Left kidney (tissue), 8 donors: ENCODE measurements at places on chromosomes 3 and 15. TPM values are rescaled to one million over a fixed set of nuclear protein-coding genes. Genes with fewer than 3 reads are reported as not detected.
A peak's percentile ranks its signal among the peaks of the same experiment; 100 is the strongest.

- no peak for DNase-seq
These were observed 301.6 kb downstream of the ZPLD1 start for GRCh38 chr3:102736288-102736974.

DNA sequence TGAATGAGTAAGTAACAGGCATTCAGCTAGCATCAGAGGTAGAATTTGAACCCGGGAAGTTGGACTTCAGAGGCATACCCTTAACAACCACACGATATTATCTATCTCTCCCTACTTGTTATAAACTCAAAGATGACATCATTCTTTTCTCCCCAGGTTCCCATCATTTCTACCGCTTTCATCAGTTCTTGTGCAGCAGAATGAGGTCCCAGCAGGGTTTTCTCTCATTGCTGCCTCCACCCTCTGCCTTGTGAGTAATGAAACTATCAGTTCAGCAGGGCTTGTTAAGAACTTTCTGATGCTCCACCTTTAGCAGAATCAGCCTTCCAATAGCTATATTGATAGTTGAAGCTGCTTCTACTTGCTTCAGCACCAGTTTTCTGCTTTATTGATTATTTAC, 487.5 kb upstream of the KCNMB2 start:
- no peak for DNase-seq

DNA sequence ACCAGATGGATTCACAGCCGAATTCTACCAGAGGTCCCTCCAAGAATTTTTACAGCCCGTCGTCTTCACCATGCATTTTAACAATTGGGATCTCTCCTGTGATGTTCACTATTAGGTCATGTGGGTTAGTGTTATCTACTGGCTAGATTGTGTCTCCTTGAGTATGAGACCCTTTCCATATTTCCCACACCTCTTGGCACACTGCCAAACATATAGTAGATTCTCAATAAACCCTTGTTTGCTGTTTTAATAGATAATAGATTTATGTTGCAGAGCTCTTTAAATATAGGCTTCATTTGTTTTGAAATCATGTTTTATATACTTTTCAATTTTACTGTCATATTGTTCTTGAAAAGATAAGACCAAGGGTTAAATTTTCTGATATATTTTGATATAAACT, 34.9 kb upstream of the ADGRG7 start:
- DNase-seq = no peak

DNA sequence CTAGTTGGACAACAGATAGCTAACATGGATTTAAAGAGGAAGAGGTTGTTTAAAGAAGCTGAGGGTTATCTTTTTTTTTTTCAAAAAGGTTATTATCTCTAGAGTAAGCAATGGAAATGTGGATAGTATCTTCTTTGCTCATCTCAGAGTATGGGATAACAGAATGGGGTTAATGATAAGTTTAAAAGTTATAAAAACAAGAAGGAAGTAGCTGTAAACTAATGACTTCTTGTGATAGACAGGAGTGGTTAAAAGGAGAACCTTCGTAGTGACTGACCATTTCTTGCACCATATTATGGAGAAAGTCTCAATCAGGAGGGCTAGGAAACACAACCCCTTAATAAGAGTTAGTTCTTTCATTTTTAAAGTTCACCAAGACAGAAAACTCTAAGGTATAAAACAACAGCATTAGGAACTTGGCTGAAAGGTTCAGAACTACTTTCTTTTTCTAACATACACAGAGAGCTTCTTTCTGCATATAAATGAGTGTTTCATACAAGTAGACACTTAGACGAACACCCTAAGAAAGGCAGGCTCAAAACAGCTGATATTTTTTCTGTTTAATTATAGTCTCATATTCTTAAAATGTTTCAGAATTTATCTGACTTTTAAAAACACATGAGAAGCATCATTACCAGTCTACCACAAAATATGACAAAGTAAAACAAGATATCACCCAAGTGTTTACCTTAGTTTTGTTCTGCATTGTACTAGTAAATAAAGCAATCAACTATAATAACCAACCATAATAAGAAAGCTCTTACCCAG, 140.0 kb downstream of the MEIS2 start:
- DNase-seq = no peak

DNA sequence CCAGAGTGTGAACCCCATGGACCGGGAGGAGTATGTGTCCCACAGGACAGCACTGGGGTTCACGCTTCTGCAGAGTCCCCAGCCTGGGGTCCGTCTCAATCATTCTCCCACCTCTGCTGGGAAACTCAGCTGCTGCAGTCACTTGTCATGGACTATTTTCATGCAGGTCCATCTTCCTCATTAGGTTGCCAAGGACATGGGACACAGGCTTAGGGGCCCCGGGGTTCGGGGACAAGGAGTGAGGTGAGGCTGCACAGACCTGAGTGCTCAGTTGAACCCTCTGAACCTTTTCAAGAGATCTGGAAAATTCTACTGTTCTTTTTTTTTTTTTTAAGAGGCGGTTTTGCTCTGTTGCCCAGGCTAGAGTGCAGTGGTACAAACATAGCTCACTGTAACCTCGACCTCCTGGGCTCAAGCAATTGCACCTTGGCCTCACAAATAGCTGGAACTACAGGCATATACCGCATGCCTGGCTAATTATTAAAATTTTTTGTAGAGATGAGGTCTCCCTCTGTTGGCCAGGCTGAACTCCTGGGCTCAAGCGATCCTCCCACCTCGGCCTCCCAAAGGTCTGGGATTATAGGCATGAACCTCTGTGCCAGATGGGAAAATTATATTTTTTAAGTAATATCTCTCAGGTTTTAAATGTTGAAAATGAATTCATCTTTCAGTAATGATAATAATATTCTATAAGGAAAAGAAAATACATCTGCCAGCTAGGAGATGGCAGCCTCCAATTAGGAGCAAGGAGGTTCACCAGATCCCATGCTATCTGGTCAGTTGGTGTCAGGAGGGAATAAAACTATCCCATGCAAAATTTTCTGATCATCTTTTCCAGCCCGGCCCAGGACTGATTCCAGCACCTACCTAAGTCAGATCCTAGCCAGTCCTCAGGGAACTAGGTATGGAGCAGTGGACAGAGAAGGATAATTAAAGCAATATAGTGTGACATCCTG, 45.2 kb downstream of the RPN1 start:
- DNase-seq = no peak

GRCh38 chr3:7779331-7779730, 722.3 kb upstream of the LMCD1 start:
- DNase-seq = no peak

DNA sequence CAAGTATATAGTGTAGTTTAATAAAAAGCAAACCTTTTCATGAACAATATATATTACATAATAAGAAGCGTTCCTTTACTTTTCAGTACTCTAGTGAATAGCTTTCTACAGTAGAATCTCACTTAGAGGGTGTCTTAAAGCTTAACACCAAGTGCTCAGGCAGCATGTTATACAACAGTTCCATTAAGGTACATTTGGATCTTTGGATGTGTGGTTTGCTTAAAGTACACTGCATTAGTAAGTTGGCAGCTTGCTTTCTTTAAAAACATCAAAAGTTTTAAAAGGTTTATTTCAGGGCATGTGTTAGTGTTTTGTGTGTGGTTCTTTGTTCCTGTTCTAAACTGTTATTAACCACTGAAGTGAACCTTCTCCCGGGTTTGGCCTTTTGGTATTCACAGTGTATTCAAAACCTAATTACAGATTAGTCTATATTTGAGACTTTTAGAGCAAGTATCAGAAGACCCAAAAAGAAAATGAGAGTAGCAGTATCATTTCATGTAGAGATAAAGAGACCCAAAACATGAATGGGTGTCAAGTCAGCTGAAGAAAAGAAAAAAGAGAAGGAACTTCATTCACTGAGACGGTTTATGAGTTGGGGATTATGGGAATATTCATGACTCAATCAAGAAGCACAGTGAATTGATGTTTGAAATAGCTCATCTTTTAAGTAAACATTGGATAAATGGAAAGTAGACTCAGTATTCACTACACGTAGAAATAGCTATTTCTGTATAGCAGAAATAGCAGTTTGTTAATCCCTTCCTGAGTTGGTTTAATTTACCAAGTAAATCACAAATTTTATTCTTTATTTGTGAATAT, 93.9 kb downstream of the OPA1 start:
- no peak for DNase-seq

DNA sequence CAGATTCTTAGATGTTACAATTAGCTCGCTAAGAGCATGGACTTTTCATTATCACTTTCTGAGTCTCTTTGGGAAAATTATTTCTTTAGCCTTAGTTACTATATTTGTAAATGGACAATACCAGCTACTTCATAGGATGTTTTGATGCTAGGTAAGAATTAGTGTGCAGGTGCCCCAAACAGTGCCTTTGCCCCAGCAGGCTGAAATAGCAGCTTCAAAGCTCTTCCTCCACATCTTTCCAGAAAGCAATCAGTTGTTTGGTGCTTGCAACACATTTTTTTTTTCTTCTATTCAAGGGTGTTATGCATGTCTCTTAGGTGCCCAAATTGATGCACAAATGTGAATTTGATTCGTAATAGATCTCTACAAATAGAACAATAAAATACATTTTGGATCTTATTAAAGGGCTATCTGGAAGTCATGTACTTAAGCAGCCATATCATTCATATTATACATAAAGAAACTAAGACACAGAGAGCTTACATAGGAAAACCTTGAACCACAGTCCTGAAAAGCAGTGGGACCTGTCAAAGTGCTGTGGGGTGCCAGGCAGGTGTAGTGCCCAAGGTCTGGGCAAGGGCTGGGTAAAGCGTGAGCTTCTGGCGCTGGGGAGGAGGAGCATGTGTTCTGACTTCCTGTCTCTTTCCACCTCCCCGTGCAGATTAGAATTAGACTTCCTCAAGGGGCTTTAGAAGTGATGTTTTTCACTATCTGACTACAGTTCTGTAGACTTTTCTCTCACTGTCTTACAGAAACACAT, 62.9 kb downstream of the FNDC3B start:
- no peak for DNase-seq

- DNase-seq = no peak
These were observed 115.7 kb upstream of the TJP1 start for GRCh38 chr15:29937956-29938355.

GRCh38 chr15:85646538-85647091, 148.1 kb downstream of the KLHL25 start:
- no peak for DNase-seq

GRCh38 chr15:51171634-51171932, 76.9 kb upstream of the TNFAIP8L3 start:
- DNase-seq = no peak

GRCh38 chr3:117541721-117542120, 832.1 kb downstream of the TUSC7 start:
- DNase-seq = no peak

GRCh38 chr15:28098766-28099554, at the start of gene OCA2:
Gene OCA2 (minus strand): TSS chr15:28099315. CDS start chr15:28081874, 17,441 bp downstream.
- DNase-seq = peak; percentile 52

GRCh38 chr3:32842531-32842931, 24.7 kb downstream of the TRIM71 start:
- no peak for DNase-seq

DNA sequence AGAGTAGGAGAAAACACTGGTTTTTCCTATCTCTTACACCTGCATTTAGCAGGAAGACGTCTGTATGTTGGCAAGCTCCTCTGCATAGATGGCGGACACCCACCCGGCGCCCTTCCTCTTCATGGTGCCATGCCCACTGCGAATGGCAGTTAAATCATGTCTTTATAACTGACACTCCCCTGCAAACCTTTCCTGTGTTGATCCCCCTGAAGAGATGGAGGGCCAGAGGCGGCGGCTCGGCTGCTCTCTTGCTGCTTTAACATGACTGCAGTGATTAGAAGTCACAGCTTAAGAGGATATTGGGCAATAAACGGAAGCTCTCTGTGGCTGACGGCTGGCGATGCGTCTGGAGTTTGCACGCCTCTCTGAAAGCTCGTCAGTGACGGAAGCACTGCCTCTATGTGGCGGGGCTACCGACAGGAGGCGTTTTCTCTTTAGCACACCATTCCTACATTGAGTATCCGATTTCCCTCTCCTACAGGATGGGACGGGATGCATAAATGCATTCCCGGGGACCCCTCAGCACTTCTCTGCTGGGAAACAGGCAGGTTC, 25.5 kb upstream of the SNRPA1 start:
- DNase-seq = peak; percentile 34

GRCh38 chr3:123789160-123789559, 95.0 kb downstream of the MYLK start:
- DNase-seq = no peak

DNA sequence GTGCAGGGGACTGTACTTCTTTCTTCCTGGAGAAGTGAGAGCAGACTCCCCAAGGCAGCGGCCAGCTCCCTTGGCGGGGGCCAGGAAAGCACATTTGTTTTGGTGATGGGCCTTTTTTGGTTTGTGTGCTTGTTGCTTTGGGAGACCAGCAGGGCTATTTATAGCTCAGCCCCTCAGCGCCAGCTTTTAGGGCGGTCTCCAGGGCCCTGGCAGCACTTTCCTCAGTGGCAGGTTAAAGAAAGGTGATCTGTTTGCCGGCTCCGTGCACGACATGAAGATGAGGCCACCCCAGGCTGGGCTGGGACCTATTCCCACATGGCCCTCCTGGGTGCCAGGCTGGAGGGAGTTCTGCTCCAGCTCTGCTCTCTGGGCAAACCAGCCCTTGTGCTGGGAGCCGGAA, 21.8 kb downstream of the SLC6A11 start:
- no peak for DNase-seq

DNA sequence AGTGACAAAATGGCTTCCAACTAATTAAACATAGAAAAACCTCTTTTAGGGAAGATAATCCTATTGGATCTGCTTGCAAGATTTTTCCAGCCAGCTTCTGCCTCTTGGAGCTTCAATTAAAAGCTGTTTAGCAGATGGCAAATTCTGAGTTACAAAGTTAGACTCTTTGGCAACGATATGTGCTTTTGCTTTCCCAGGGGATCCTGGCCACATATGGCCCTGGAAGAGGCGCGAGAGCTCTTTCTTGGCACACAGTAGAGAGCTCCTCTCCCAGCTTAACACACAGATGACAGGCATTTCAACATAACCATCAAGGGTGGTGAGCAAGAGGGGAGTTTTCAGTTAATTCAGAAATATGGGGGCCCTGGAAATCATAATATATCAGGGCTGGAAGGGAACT, 41.6 kb upstream of the GALNT15 start:
- no peak for DNase-seq

GRCh38 chr3:17936736-17937480, 194.5 kb upstream of the TBC1D5 start:
- no peak for DNase-seq

GRCh38 chr15:59371458-59372351, 966 bp downstream of the MYO1E start:
- peak; percentile 19 for DNase-seq

DNA sequence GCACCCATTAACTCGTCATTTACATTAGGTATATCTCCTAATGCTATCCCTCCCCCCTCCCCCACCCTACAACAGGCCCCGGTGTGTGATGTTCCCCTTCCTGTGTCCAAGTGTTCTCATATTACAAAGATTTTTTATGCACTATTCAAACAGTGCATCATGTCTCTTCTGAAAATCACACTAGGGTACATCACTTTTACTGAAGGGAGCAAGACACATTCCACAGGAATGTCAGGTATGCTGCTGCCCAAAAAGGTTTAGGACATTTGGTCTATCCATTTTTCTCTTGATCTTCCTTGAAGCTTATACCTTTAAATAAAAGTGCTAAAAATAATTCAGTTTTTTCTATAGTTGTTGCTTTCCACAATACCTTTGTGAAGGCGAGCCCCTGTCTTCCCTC, 9.2 kb upstream of the EPHA3 start:
- no peak for DNase-seq

GRCh38 chr3:161854232-161854771, 357.7 kb downstream of the OTOL1 start:
- no peak for DNase-seq

The CHRFAM7A gene
- polyA plus RNA-seq = 6.9 TPM

The LRTM1 gene
- not detected for polyA plus RNA-seq

The GP5 gene
- polyA plus RNA-seq = 0.40 TPM

The GPR62 gene
- polyA plus RNA-seq = 0.48 TPM

The CCR2 gene
- polyA plus RNA-seq = 1.1 TPM

The PTX3 gene
- polyA plus RNA-seq = 4.5 TPM

The CFAP20DC gene
- 5.4 TPM for polyA plus RNA-seq

The FOXL2NB gene
- 0.07 TPM for polyA plus RNA-seq

The PAK6 gene
- polyA plus RNA-seq = 6.5 TPM
